Natural killer cell (primary cell): ENCODE measurements at places on chromosomes 7 and 10. TPM values are rescaled to one million over a fixed set of nuclear protein-coding genes. Genes with fewer than 3 reads are reported as not detected.

HMX3 gene
- not detected for total RNA-seq

VPS37D gene
- total RNA-seq: 0.83 TPM

FEZF1 gene
- not detected for total RNA-seq

SLC26A3 gene
- total RNA-seq: not detected

ACSL5 gene
- 41.7 TPM for total RNA-seq

CHAT gene
- not detected for total RNA-seq

SDHAF3 gene
- total RNA-seq: 10.1 TPM

TLX1 gene
- total RNA-seq: not detected

CPA4 gene
- total RNA-seq: not detected

FOXI2 gene
- not detected for total RNA-seq

SFTPD gene
- total RNA-seq: not detected

CLRN3 gene
- total RNA-seq: not detected

OGDHL gene
- total RNA-seq: not detected

HPSE2 gene
- total RNA-seq: not detected

ANLN gene
- total RNA-seq: 2.9 TPM

RNF133 gene
- not detected for total RNA-seq

INMT gene
- total RNA-seq: 0.56 TPM

PRTFDC1 gene
- total RNA-seq: 1.2 TPM

PDE6C gene
- total RNA-seq: not detected

PRF1 gene
- 1,641 TPM for total RNA-seq

CREB5 gene
- total RNA-seq: 7.0 TPM

GJD4 gene
- total RNA-seq: not detected

EFCAB10 gene
- total RNA-seq: not detected

WDR86 gene
- total RNA-seq: 1.6 TPM

OPN4 gene
- not detected for total RNA-seq

PAX4 gene
- total RNA-seq: not detected

MPP7 gene
- 21.0 TPM for total RNA-seq

CCL24 gene
- not detected for total RNA-seq

AKR1D1 gene
- not detected for total RNA-seq

GRM3 gene
- total RNA-seq: not detected

GCK gene
- total RNA-seq: not detected

CDK1 gene
- 1.9 TPM for total RNA-seq

SRRM3 gene
- total RNA-seq: not detected

FXYD4 gene
- not detected for total RNA-seq

BMPER gene
- total RNA-seq: 0.50 TPM

KNDC1 gene
- not detected for total RNA-seq

ADCY1 gene
- 0.02 TPM for total RNA-seq

PLXDC2 gene
- total RNA-seq: 21.6 TPM

PPP1R3A gene
- total RNA-seq: not detected

GNAT3 gene
- not detected for total RNA-seq

DLX6 gene
- total RNA-seq: not detected

OIT3 gene
- total RNA-seq: not detected

ASB15 gene
- not detected for total RNA-seq

TSPAN12 gene
- not detected for total RNA-seq

ORC5 gene
- total RNA-seq: 11.8 TPM

FANK1 gene
- not detected for total RNA-seq

NEUROG3 gene
- not detected for total RNA-seq

MMD2 gene
- total RNA-seq: not detected

LIPM gene
- total RNA-seq: not detected

CLCN1 gene
- not detected for total RNA-seq

ZCCHC24 gene
- 4.0 TPM for total RNA-seq

VWA2 gene
- not detected for total RNA-seq

CRHR2 gene
- total RNA-seq: not detected

ADK gene
- total RNA-seq: 14.1 TPM

RBM20 gene
- 0.35 TPM for total RNA-seq
